HFFc6 (cell line): ENCODE measurements at places on chromosomes 4 and X. TPM values are rescaled to one million over a fixed set of nuclear protein-coding genes. Genes with fewer than 3 reads are reported as not detected.
A peak's percentile ranks its signal among the peaks of the same experiment; 100 is the strongest.

- peak; percentile 56 for DNase-seq
Observed at GRCh38 chr4:181569553-181569952, 673.6 kb upstream of the TENM3 start.

- no peak for DNase-seq
Observed at GRCh38 chr4:79257953-79258613, 67.8 kb downstream of the NAA11 start.

DNA sequence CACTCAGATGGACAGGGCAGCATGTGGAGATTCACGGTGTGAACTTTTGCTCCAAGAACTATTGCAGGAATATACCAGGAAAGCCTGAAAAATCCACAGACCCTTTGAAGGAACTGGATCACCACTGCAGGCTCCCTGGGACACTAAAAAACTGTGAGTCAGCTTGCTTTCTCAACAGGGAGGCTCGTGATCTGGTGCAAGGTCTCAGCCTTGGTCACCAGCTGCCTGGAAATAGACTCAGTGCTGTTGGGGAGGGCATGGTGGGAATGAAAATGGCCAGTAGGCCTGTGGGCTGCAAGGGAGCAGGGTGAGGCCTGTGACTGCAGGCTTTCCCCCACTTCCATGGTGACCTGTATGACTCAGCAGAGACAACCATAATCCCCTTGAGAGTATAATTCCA, 426.4 kb upstream of the RPS6KA3 start:
- DNase-seq: no peak

DNA sequence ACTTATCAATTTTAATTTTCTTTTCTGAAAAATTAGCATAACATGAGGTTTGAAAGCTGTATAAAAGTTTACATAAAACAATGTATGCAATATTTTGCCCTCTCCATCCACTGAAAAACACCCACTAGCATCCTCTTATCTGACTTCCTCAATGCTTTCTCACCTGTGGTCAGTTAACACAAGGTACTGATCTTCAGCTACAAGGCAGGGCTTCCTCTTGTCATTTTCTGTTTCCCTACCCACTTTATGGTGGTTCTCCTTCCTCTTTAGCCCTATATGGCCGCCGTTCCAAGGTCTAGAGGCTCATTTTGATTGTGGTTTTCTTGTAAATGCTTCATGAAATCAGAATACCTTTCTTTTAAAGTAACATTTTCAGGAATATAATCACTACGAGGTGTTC, 618.6 kb upstream of the CPEB2 start:
- no peak for DNase-seq

Gene GCNA
- 0.51 to 1.1 TPM (median 1.1 TPM) in 3 replicates for total RNA-seq

Gene ALAS2
- total RNA-seq: not detected in 3 replicates

Gene WDR17
- 0.04 TPM in 1 of 3 replicates, not detected in the others for total RNA-seq

Gene AADAT
- total RNA-seq: 5.1 and 5.6 TPM in 2 replicates
